HFFc6 (cell line): ENCODE measurements at places on chromosomes 6 and 20. TPM values are rescaled to one million over a fixed set of nuclear protein-coding genes. Genes with fewer than 3 reads are reported as not detected.
A peak's percentile ranks its signal among the peaks of the same experiment; 100 is the strongest.

The RAET1G gene
- total RNA-seq = 0.80 and 0.86 TPM in 2 replicates

The ASCC3 gene
- total RNA-seq = 95.0 to 99.4 TPM (median 96.2 TPM) in 3 replicates

The OXT gene
- not detected in 3 replicates for total RNA-seq

The SRSF12 gene
- not detected in 2 replicates for total RNA-seq

GRCh38 chr6:128124713-128125112 lies 223.9 kb upstream of the THEMIS start:
- DNase-seq = peak; percentile 23

DNA sequence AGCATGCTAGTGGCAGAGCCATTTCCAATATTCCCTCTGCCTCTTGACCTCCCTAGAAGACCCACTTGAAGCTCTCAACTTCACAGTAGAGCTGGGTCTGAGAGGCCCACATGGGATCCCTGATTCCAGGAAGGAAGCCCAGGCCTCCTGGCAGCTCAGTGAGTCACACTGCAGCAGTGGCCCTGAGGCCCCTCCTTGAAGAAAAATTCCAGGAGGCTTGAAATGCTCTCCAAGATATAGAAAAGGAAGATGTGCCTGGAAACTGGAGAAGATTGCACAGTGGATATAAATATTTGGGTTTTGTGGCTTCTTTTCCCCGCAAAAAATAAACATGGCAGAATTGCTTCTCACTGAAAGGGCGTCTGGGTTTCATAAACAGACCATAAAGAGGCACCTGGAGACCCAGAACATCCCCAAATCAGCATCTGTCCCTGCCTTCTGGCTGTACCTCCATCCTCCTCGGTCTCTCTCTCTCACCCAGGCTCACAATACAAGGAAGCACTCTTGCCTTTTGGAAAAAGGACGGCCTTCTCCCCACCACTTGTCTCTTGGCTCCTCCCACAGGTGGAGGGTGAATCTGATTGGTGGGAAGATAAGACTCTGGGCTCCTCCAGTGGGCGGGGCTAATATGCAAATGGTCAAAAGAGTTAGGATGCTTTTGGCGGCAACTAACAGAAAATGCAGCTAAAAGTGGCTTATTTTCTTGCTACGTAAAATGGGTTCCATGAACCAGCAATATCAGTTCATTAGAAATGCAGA lies 200.0 kb upstream of the SULF2 start:
- no peak for DNase-seq

- DNase-seq = no peak
These were observed 14.6 kb upstream of the STK35 start for GRCh38 chr20:2086980-2087377.
